ENCODE measurements at places on chromosomes 5 and 9.

GRCh38 chr9:122815544-122815943, 12.8 kb downstream of the PDCL start:
- no peak for DNase-seq

- no peak for DNase-seq
Measured at GRCh38 chr9:29039258-29039657, 1466.0 kb upstream of the C9orf72 start.

DNA sequence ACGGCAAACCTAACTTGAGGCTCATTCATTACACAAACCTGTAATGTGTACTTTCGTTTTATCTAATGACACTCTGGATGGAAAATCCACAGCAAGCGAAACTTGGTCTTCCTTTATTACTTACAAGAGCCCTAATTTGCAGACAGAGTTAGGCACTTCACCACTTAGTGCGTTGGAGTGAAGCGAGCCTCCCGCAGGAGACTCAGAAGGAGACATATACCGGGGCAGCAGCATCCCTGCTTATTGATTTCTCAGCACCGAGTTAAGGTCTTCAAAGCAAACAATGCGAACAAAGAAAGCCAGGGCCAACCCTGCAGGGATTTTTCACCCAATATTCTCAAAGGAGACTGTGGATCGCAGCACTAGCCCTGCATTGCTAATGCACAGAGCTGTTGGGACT, 28.6 kb downstream of the LSM11 start:
- DNase-seq, result no peak

DNA sequence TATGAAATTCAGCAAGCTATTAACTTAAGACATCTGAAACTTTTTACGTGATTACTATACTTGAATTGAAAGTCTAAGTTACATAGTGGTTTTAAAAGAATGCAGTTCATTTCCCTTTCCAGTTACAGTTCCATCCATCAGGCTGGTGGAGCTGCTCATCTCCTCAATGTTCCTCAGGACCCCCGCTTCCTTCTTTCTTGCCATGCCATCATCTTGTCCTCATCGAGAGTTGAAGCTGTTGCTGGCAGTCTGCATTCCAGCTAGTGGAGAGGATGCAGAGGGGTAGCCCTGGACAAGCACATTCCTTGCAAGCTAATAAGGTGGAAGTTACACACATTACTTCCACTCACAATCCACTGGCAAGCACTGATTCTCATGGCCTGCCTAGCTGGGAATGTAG, 8.8 kb upstream of the RNF183 start:
- DNase-seq, result no peak

GRCh38 chr5:16784088-16784487, 152.0 kb downstream of the MYO10 start:
- peak; percentile 74 for DNase-seq

DNA sequence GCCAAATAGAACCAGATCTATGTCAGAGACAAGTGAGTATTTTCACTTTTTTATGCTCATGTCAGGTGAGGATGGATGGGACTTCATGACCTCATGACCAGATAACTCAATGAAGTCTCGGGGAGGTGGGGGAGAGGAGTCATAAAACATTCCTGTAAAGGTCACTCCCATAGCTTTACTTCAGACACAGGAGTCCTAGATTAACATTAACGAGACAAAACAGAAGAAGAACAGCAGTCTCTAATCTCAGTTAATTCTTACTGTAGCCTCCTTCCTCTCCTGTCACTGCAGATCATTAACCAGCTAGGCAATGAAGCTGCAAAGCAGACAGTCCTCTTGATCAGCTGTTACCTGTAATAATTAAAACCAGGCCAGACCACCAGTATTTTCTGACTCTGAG, 11.2 kb downstream of the CRHBP start:
- DNase-seq, result no peak

DNA sequence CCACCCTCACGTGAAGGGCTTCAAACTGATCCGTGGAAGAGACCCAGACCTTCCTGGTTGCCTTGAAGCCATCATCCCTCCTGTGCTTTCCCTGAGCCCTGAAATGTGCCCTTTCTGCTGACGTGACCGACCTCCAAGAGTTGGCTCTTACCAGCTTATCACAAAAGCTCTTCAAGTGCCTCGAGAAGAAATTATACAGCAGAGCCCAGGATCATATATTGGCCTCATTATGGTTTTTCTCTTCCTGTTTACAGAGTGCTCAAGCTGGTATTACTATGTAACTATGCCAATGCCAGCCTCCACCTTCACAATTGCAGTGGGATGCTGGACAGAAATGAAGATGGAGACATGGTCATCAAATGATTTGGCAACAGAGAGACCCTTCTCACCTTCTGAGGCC, 66.0 kb downstream of the AOPEP start:
- no peak for DNase-seq

DNA sequence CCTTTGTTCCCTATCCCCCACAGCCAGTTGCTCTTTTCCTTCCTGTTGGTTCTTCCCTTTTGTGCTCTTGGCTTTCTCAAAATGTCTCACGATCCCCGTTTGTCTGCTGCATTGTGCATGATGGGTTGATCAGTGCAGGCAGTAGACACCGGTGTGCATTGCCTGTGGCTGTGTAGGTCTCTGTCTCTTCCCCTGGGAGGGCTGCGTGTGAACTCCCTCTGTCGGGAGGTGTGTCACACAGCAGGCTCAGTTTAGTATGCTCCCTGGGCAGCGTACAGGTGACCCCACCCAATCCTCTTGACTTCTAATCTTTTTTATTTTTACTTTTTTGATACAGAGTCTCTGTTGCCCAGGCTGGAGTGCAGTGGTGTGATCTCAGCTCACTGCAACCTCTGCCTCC, 265.3 kb downstream of the FSTL4 start:
- DNase-seq, result no peak

- peak; percentile 52 for DNase-seq
Measured at GRCh38 chr9:127921557-127922120, 4.8 kb upstream of the ST6GALNAC4 start.

- DNase-seq, result no peak
Measured at GRCh38 chr9:136520053-136520540, 25.8 kb downstream of the NOTCH1 start.

- no peak for DNase-seq
Measured at GRCh38 chr9:281741-282645, 67.3 kb downstream of the DOCK8 start.

GRCh38 chr9:17651725-17652124, 72.9 kb downstream of the SH3GL2 start:
- no peak for DNase-seq

GRCh38 chr9:130732136-130732535, 38.6 kb downstream of the EXOSC2 start:
- no peak for DNase-seq

- DNase-seq, result no peak
Measured at GRCh38 chr5:33338336-33339110, 102.2 kb upstream of the TARS1 start.

DNA sequence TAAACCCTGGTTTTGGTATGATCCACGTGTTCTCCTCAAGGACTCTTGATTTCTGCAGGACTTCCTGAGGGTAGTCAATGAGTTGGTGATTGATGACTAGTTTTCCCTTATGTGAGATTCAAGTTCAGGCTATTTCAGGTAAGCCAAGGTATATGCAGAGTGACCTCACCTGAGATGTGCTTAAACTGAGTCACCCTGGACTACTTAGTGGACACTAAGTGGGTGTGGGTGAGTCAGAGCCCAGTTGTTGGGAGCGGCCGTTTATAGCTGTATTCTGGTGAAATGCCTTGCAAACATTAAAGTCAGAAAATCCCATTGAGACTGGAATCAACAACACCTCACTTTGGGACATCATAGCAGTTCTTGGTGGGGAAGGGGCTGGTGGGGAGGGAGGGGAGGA, 62.9 kb downstream of the SLC28A3 start:
- peak; percentile 5 for DNase-seq

DNA sequence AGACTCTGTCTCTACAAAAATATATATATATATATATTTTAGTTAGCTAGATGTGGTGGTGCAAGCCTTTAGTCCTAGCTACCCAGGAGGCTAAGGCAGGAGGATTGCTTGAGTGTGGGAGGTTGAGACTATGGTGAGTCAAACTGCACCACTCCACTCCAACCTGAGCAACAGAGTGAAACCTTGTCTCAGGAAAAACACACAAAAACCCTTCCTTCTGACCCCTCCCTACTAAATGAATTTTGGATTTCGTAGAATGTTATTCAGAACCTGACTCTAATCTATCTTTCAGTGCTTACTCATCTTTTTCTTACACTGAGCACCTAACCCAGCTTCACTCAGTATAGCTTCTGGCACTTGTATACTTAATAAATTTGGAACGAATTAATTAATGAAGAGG, 35.2 kb upstream of the IL7R start:
- no peak for DNase-seq

DNA sequence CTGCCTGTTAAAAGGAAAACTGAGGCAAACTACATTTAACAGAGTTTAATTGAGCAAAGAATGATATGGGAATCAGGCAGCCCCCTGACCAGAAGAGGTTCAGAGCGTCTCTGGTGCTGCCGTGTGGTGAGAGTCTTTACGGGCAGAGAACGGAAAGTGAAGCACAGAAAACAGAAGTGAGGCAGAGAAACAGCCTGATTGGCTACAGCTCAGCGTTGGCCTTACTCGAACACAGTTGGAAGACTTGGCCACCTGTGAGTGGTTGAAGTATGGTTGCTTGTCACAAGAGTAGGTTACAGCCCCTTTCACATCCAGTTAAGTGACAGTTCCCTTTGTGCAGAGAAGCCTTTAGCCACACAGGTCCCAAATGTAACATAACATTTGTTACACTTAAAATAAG, 16.9 kb upstream of the FBP1 start:
- DNase-seq, result peak; percentile 93

- DNase-seq, result no peak
Measured at GRCh38 chr9:24487250-24487861, 58.3 kb downstream of the IZUMO3 start.

DNA sequence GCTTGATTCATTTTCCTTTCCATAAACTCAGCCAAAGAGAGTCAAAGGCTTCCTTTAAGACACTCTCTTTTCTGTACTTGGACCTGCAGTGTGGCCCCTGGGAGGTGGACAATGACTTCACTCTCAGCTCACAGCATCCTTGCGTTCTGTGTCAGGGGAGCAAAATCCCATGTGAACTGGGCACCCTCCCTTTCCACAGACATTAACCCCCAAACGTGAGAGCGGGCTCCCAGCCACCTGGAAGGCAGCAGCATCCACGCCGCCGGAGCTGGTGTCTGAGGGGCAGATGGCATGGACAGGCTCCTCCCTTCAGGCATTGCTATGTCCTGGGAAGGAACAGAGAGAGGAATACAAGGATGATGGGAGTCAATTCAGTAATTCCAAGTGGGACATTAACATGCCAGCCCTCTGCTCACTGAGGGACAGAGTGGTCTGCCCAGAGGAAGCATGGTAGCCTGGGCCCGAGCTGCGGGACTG, 39.5 kb downstream of the TRIP13 start:
- DNase-seq, result no peak

- no peak for DNase-seq
Measured at GRCh38 chr5:103512500-103512899, 50.1 kb downstream of the NUDT12 start.

- no peak for DNase-seq
Measured at GRCh38 chr5:145872486-145872885, 328 bp downstream of the GRXCR2 start.

DNA sequence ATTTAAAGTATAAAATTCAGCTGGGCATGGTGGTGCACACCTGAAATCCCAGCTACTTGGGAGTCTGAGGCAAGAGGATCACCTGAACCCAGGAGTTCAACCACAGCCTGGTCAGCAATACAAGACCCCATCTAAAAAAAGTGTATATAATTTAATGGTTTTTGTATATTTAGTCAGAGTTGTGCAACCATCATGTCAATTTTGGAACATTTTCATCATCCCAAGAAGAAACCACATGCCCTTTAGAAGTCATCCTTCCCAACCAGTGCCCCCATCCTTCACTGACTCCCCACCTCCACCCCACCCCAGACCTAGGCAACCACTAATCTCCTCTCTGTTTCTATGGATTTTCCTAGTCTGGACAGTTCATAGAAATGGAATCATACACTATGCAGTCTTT, 18.8 kb upstream of the TEK start:
- no peak for DNase-seq

DNA sequence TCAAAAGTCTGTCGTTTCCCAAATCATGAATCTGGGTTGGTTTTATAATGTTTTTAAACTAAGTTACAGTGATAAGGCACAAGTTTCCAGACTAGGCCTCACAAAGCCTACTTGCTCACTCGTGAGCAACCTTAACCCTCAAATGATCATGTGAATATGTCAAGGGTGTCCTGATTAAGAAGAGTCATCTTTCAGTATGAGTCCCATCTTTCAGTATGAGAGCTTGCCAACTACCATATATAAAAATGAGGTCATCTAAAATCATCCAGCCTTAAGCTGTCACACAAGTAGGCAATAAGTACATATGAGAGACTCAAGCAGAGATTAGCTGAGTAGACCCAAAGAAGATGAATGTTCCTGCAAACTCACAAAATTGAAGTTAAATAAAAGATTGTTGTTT, 668.4 kb upstream of the FAM174A start:
- DNase-seq, result no peak

DNA sequence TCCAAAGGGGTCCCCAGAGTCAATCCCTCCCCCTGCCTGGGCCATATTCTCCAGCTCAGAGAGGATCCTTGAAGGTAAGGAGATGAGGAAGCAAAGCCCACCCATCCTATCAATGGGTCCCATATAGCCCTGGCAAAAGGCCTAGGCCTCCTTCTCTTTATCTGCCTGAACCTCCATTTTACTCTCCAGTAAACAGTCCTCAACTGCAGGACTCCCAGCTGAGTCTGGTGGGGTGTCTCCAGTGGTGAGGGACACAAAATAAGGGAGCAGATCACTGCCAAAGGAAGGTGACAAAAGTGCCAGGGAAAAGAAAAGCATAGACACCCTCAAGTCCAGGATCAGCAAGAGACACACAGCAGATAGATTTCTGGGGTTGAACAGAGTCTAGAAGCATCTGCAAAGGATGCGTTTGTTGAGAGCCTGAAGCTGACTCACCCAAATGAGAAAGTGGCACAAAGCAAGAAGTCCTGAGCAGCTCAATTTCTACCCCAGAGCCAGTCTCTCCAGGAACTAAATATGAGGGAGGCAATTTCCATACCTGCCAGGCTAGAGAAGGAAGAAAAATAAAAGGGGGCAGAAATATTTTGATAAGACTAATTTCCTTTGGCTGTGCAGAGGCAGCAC, 2.7 kb upstream of the EBF1 start:
- no peak for DNase-seq

- no peak for DNase-seq
Measured at GRCh38 chr5:136840601-136841000, 475.3 kb upstream of the TRPC7 start.

DNA sequence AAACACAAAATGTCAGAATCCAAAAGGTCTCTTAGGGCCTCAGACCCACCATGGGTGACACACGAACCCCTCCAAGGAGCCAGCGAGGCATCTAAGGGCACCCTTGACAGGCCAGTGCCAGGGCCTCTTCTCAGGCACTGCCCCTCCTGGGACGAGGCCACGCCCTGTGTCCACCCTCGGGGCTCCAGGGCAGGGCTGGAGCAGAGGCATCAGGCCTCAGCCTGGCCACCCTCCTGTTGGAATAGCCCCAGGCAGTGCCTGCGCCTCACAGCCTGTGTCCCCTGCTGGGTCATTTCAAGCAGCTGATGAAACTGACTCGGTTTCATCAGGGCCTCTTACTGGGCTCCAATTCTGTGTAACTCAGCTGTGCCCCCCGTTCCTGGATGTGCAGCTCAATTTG, 32.8 kb upstream of the SUSD3 start:
- DNase-seq, result no peak
